ENCODE measurements at places on chromosomes 7 and 10.

- no peak for DNase-seq
Measured at GRCh38 chr7:132176719-132177118, 399.6 kb downstream of the PLXNA4 start.

DNA sequence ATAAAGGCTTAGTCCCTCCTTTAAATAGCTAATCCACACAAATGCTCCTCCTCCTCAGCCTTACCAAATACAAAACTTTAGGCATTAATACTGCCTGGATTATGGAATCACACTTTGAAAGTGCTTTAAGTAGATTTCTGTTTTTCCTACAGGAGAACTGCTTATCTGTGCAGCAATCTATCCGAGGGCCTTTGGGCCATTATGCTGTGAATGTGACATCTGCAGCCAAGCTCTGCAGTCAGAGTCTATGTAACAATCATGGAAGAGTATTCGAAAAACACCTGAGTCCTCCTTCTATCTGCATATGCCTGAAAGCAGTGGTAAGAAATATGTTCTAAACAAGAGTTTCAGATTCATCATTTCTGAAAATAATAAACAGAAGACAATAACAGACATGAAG is 16.2 kb upstream of the HYAL4 start:
- no peak for DNase-seq

GRCh38 chr7:99728615-99729014 is 6.4 kb downstream of the CYP3A7 start:
- DNase-seq, result no peak

DNA sequence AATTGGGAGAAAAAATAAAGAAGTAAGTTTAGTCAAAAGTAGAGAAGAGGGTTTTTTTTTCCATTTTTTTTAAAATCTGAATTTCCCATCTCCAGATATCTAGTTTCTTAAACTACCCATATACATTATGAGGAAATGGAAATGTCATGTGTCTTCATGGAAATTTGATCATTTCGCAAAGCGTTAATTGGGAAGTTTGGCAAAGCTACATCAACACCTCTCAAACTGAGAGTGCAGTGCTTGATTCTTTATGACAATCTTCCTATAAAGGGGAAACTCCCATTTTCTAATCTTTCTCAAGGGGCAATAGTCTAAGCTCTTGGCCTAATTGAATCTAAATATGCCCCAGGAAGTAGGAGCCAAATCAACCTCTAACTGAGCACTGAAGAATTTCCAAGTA is 110.4 kb upstream of the INHBA start:
- DNase-seq, result no peak

GRCh38 chr10:116733566-116733965 is 8.8 kb downstream of the HSPA12A start:
- no peak for DNase-seq

GRCh38 chr10:46559231-46559671 is 2.8 kb upstream of the GPRIN2 start:
- no peak for DNase-seq

DNA sequence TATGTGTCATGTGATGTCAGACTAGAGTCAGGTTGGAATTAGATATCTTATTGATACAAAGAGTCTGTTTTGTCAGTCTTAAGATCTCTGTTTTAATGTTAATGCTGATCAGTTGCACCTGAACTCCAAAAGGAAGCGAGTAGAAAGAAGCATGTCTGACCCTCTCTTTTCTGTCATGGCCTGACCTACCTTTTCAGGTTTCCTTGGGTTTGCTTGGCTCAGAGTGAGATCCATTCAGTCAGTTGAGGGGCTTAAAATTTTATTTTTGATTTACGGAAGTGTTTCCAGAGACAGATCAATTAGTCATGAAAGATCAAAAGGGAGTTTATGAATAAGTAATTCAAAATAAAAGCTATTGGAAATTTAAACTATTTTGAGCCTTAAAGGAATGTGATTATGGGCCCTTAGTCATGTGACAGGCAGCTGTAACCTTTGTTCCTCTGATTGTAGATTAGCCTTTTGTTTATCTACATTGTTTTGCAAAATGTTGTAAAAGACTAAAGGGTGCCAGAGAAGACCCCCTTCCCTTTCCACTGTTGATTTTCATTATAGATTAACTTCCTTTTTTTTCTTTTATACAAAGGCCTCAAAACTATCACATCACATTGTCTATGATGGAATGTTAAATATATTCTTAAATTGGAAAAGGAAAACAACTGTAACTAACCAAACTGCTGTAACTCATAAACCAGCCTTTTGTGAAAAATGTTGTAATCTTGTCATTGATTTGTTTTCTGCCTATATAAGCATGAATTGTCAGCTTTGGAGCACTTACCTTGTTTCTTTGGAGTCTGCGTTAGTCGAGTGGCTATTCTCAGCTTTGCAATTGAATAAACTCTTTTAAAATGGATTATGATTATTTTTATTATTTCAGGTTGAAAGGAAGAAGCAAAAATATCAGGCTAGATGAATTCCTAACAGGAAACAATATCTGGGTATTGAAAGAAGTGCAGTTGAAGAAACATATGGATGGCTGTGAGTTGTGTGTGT is 195.5 kb upstream of the MBL2 start:
- DNase-seq, result no peak

GRCh38 chr7:134850066-134850465 is 70.6 kb downstream of the CALD1 start:
- no peak for DNase-seq

DNA sequence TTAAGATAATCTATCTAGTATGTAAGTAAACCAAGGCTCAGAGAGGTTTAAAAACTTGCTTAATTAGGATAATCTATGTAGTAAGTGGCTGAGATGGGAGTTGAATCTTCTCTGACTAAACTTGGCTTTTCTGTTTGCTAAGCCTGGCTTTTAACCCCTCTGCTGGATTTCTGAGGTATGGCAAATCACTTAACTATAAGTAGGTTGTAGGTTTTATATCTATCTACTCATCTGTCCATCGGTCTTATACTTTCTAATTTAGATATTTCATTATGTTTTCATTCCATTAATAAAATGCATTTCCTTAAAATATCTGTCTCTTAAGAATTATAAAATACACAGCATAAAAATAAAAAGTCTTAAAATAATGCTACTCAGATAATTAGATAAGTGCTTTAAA is 59.4 kb downstream of the ST7 start:
- no peak for DNase-seq

GRCh38 chr10:35208536-35208935 is 81.9 kb downstream of the CREM start:
- no peak for DNase-seq
